ENCODE measurements at places on chromosomes 11 and 22.

DNA sequence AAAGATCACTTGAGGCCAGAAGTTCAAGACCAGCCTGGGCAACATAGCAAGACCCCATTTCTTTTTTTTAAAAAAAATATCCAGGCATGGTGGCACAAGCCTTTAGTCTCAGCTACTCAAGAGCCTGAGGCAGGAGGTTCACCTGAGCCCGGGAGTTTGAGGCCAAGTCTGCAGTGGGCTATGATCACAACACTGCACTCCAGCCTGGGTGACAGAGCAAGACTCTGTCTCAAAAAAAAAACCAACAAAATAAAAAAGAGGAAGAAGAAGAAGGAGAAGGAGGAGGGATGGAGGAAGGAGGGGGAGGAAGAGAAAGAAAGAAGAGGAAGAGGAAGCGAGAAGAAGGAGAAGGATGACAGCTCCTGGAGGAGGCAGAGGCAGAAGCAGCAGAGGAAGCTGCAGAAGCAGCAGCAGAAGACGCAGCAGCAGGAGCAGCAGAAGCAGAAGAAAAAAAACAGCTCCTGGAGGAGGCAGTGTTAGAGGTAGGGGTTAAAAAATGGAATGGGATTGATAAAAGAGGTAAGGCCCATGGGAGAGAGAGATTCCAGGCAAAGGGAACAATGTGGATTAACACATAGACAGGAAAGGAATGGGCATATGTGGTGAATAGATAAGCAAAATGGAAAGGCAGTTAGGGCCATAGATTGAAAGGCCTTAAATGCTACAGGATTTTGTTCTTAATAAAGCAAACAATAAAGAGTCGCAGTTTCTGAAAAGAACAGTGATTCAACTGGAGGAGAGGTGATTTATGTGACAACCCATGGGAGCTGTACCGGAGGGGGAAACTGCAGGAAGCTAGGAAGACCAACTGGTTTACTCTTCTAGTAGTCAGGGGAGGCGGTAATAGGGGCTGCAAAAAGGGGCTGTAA, 10.9 kb downstream of the PRCP start:
- no peak for DNase-seq

- DNase-seq = no peak
These were observed 1245.7 kb downstream of the BRD1 start for GRCh38 chr22:48581796-48582469.

GRCh38 chr22:24390576-24390975, 36.8 kb upstream of the ADORA2A start:
- no peak for DNase-seq

DNA sequence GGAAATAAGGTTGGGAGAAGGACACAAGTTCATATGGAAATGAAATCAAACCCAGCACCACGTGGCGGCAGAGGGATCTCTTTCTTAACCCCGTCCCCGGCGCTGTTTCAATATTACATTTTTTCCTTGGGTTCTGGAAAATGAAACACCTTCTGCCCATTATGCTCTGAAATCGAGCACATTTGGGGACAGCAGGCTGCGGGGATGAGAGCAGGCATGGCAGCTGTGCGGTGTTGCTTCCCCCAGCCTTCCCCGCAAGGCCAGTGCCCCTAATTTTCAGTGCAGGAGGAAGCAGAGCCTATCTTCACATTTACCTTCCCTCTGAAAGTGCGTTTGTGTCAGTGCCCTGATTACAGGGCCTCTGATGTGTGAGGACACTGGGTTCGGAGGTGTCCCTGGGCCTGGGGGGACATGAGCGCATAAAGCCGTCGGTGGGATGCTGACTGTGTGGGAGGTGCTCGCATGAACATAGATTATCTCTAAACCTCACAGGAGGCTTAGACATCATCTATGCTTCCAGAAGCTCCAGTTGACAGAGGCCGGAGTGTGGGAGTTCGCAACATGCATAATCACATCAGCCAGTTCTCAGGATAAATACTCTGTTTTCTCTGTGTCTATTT, 921.3 kb downstream of the BRD1 start:
- DNase-seq = no peak

DNA sequence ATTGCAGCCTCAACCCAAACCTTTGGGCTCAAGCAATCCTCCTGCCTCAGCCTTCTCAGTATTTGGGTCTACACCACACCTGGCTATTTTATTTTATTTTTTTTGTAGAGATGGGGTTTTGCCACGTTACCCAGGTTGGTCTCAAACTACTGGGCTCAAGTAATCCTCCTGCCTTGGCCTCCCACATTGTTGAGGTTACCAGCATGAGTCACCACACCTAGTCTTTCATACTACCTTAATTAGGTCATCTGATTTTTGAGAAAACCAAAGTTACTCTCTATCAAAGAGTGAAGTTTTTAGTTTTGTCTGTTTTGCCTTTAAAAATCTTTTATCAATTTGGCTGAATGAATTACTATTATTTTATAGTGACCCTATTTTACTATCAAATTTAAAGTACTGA, 335.6 kb upstream of the LRRC4C start:
- no peak for DNase-seq

DNA sequence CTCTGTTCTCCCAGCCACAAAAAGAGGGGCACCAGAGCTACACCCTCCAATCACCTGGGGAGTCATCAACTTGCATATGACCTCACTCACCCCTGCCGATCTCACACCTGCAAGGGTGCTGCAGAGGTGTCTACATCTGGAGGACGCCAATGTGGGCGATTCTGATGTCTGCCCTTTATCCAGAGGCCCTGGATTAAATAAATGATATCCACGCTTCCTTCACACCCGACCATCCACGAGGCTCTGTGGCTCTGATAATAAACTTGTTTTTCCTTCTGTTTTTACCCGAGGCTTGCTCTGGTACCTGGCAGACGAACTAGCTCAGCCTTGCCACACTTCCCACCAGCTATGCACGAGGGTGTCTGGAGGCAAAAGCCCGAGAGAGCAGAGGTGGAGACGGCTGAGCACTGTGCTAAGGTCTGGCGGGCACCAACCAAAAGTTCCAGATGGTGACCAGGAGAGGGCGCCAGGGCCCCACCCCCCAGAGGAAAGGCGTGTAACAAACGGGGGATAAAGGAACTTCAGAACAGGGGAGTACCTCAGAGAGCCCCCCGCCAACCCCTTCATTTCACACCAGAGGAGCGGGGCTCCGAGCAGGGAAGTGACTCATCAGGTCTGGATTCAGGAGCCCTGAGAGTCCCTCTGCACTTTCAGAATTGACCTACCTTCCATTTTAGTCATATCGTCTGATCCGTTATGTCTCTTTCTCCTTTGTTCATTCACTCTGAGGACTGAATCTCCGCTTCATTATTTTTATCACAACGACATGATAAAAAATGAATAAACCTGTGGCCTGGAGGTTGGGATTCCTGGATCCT, 13.5 kb downstream of the SCN3B start:
- no peak for DNase-seq

- DNase-seq = no peak
These were observed 84.5 kb upstream of the PLET1 start for GRCh38 chr11:112345166-112345565.

- DNase-seq = no peak
These were observed 1.8 kb upstream of the AP2A2 start for GRCh38 chr11:923691-924405.

DNA sequence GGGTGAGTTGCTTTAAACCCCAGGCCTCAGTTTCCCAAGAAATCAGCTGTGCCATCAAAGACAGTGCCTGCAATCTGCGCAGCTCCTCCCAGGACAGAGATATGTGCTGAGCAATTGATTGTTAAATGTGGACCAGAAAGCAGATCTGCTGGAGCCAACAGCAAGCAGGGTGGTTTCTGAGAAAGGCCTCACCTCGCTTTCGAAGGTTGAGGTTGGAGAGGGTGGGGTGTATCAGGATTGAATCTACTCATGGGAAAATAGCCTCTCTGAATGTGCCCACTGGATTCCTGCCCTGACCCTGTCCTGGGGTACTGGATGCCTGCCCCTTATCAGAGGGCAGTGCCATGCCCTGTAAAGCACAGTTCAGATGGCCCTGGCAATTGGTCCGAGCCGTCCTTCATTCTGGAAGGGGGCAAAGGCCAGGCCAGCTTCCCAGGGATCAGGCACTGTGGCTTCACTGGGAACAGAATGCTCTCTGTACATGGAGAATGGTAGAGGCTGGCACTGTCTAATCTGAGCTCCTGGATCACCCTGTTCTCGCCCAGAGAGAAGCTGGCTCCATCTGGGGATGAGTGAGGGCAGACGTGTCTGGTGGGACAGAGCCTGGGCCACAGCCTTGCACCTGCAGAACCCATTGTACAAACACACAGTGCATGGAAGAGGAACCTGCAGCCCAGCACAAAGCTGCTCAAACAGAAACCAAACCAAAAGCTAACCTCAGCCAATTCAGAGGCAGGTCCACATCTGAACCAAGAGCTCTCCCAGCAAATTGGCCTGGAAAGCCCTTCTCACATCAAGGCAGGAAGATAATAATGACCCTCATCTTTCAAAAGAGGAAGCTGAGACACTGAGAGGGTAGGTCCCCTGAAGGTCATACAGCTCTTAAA, 15.2 kb downstream of the DHCR7 start:
- no peak for DNase-seq

GRCh38 chr22:24102366-24103200, 78.7 kb upstream of the SUSD2 start:
- DNase-seq = no peak

DNA sequence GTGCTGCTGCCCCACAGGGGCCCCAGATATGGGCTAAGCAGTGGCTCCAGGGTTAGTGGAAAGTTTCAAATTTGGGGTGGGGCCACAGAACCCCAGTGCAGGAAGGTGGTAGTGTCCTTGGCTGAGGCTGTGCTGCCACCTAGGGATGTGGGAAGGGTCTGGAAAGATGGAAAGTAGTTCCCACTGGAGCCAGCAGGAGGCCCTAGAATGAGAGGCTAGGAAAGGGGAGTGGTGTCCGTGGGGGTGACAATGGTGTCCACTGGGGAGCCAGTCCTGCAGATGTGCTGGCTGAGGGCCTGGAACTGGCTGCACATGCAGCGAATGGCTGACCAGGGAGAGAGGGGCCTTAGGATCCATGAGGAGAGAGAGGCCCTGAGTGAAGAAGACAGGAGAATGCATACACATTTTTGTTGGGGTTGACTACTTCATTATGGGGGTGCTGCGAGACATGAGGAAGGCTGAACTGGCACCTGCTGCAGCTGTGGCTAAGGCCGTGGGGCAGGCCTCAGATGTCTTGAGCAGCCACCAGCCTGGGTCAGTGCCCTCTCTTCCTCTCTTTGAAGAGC, 21.1 kb downstream of the RFPL3 start:
- DNase-seq = no peak

- no peak for DNase-seq
These were observed 1.2 kb upstream of the B3GAT1 start for GRCh38 chr11:134413043-134413825.

DNA sequence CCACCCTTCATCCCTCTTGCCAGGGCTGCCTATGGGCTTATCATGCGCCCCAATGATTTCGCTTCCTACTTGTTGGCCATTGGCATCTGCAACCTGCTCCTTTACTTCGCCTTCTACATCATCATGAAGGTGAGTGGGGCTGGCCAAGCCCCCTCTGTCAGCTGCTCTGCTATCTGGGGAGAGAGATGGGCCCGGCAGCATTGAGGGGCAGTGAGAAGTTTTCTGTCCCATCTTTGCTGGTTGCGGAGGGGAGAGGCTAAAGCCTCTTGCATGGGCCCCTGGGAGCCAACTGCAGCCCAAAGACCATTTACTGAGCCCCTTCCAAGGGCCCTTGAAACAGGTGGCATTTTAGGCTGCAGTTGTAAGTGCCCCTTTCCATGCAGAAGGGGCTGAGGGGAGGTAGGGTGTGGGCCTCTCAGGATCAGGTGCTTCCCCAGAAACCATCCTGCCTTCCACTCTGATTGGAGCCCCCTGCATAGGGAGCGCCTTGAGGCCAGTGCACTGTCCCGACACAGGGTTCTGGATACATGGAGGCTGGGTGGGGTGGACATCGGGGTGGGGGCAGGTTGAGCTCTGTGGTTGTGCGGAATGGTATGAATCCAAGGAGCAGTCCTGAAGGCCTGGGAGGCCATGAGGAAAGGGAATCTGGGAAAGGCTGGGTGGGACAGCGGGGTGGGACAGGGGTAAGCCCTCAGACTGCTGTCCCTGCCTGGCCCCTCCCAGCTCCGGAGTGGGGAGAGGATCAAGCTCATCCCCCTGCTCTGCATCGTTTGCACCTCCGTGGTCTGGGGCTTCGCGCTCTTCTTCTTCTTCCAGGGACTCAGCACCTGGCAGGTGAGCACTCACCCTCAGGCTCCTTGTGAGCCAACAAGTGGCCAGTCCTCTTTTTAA, 5.8 kb upstream of the TAGLN start:
- no peak for DNase-seq

GRCh38 chr22:28986366-28986765, 75.3 kb downstream of the C22orf31 start:
- no peak for DNase-seq

- DNase-seq = no peak
These were observed 6.8 kb upstream of the MS4A5 start for GRCh38 chr11:60422609-60423008.

- DNase-seq = no peak
These were observed 99.2 kb downstream of the STIM1 start for GRCh38 chr11:3954448-3955298.

GRCh38 chr11:36155770-36156160, 133.5 kb downstream of the COMMD9 start:
- DNase-seq = no peak

DNA sequence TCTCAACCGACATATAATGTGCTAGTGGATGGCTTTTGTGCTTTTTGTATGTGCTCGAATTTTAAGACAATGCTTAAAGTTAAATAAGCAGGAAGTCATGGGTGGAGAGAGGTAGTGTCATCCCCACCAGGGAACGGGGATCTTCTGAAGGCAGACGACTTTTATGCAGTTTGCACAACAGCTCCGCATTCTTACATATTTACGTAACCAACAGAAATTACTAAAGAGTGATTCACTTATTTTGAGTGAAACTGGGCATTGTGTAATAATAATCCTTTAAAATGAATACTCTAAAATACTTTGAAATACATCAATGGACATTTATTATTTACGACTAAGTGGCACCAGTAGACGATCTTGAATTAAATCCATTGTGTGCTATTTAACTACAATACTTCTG, 305.1 kb downstream of the CNTN5 start:
- DNase-seq = no peak
